ENCODE measurements at places on chromosomes 6 and 20.

DNA sequence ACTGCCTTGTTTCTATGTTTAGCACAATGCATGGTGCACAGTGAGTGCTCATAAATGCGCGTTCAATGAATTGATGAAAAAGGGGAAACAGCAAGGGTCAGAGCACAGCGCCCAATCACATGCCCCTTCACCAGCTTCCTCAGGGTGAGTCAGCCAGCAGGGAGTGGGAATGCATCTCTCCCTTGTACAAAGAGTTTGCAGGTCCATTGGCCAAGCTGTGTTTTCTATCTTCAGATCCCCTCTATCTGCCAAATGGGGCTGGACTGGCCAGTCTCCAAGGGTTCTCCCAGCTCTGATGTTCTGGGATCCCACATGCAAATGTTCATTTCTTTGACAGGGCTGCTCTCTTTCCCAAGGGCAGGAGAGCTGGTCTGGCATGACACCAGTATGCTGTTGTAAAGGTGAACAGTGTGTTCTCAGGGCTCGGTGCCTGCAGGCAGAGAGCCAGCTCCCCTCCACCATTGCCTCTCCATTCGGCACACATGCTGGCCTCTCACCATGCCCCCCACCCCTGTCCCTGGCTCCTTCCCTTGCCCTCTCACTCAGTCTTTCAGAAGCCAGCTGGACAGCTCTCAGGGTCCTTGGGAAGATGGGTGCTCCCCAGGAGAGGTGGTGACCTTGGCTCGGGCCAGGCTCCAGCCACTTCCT is 25.0 kb downstream of the ANGPT4 start:
- no peak for DNase-seq

DNA sequence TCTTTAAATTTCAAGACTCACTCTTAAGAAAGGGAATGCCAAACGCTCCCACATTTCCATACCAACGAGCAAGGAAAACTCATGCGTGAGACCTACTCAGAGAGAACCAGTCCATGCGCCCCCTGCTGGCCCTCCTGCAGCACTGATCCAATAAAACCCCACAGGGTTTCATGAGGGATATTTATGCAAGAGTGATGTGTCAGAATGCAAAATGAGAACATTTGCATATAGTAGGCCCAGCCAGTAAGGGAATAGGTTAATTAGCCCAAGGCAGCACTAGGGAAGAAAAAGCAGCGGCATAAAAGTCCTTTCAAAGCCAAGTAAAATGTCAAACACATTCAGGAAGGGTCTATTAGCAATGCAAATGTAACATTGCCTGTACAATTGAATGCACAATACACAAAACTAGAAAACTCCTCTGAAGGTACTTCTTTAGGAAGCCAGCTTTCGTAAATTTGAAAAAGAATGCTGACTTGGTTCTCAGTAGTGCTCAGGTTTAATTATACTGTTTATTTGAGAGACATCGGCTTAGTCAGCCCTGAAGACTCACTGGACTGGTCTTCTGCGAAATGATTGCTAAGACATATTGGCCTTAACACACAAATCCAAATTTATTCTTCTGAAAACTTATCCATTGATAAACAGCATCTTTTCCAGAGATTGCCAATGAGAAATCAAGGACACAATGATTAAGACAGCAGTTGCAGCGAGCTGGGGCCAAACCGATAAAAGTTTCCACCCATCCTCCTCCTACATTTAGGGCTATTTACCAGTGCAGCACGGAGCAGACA is 93.2 kb downstream of the GMPR start:
- peak; percentile 47 for DNase-seq

GRCh38 chr6:154998855-154999254 is 3.7 kb downstream of the TIAM2 start:
- DNase-seq, result no peak

- no peak for DNase-seq
Measured at GRCh38 chr6:50062051-50062450, 12.3 kb upstream of the DEFB112 start.

GRCh38 chr6:43203718-43204095 is 21.7 kb downstream of the CUL9 start:
- no peak for DNase-seq

DNA sequence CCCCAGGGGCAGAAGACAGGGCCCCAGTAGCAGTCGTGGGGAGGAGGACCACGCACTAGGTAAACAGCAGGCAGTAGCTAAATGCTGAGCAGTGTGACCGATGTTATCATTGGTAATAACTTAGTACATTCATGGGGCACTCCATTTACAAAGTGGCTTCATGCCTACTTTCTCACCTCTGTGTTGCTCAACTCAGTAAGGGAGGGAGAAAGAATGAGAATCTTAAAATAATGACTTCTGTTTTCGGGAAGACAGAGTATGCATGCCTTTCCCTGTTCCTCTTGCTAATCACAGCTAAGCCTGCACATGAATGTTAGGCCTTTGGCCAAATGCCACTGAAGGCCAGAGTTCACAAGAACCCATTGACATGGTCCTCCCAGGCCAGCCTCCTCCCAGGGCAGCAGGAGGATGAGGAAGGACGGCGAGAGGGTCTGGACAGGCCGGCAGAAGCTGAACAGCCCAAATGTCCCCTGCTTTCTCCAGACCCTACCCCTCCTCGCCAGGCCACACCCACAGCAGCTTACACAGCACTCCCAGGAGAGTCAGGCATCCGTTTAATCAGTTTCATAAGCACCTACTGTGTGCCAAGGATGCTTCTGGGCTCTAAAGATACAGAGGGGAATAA is 183.4 kb downstream of the ANKRD60 start:
- no peak for DNase-seq

GRCh38 chr20:2144850-2145249 is 43.2 kb downstream of the STK35 start:
- no peak for DNase-seq

- no peak for DNase-seq
Measured at GRCh38 chr6:1679688-1680068, 70.0 kb downstream of the FOXC1 start.

DNA sequence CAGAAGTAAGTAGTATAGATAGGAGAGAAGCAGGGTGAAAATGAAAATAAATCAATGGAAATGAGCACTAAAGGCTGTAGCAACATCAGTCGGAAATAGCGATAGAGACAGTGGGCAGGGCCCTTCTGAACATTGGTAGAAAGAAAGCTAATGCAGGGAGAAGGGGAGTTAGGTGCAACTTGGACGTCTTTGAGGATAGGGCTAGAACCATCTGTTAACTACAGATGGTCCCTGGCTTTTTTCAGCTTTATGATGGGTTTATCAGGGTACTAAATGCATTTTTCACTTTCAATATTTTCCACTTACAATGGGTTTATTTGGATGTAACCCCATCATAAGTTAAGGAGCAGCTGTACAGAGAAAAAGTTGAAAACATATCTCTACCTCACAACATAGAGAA is 72.8 kb upstream of the CNR1 start:
- no peak for DNase-seq

- DNase-seq, result no peak
Measured at GRCh38 chr6:42099340-42100028, 42.9 kb downstream of the C6orf132 start.

GRCh38 chr6:119347466-119348095 is 2.0 kb downstream of the MAN1A1 start:
- no peak for DNase-seq

- DNase-seq, result no peak
Measured at GRCh38 chr6:100344321-100344720, 120.4 kb downstream of the SIM1 start.

GRCh38 chr6:122616877-122617276 is 6.7 kb downstream of the PKIB start:
- no peak for DNase-seq

- DNase-seq, result no peak
Measured at GRCh38 chr6:16244446-16244845, 6.1 kb downstream of the GMPR start.

GRCh38 chr6:143221698-143222097 is 161.0 kb downstream of the AIG1 start:
- DNase-seq, result no peak

DNA sequence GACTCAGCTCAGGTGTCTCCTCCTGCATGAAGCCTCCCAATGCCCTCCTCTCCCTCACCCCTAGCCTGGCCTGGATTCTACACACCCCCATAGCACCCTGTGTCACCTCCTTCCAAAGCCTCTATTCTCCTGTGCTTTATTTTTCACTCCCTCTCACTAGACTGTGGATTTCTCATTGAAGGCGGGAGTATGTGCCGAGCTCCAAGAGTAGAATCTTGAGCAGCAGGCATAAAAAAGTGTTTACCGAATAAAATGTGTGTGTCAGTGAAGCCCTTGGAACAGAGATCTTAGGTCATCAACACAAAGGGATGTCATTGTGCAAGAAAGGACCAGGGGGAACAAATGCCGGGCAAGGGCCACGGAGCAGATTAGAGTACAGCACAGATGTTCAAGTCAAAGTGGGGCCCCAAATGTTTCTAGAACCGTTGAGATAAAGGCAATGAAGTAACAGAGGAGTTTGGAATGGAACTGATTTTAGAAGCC is 106.1 kb upstream of the TMEM170B start:
- DNase-seq, result no peak

DNA sequence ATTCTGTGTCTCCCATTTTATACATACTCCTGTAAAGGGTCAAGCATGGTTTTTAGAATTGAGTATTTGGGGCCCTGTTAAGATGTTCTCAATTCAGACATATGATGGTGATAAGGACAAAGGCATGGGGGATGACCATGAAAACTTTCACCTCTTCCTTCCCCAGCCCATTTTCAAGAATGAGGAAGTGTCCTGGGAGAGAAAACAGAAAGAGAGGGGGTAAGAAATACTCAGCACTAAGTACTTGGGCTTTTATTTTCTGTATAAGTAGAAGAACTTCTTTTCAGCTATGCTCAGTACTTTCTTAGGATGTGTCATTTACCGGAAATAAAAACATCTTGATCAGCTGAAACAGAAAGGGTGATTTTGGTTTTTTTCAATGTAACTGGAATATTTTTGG is 10.9 kb upstream of the MBOAT1 start:
- DNase-seq, result no peak

DNA sequence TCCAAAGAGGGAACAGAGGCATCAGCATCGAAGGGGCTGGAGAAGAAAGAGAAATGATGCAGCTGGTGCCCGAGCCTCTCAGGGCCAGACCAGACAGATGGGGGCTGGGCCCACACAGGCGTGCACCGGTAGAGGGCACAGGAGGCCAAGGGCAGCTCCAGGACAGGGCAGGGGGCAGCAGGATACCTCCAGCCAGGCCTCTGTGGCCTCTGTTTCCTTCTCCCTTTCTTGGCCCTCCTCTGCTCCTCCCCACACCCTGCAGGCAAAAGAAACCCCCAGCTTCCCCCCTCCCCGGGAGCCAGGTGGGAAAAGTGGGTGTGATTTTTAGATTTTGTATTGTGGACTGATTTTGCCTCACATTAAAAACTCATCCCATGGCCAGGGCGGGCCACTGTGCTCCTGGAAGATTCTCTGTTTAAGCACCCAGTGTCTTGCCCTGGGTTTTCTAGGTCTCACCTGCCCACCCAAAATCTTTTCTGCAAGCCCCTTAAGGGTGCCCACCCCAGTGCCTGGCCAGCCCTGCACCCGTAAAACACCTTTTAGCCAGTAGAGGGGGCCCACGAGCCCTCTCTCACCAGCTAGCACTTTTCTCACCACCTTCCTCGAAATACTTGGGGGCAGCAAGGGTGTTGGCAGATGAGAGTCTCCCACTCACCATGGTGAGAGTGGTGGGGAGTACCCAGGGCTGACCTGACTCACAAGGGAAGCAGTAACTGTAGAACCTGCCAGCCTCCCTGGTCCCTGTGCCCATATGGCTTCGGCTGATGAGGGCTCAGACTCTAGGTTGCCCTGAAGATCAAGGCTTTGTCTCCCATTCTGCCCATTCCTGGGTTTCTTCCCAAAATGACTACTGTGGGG is 35.7 kb upstream of the ID1 start:
- DNase-seq, result peak; percentile 37

GRCh38 chr6:118198746-118199145 is 291.7 kb downstream of the SLC35F1 start:
- DNase-seq, result no peak

- DNase-seq, result no peak
Measured at GRCh38 chr6:80336911-80337310, 230.4 kb downstream of the BCKDHB start.

GRCh38 chr6:87279196-87279595 is 43.2 kb upstream of the SMIM8 start:
- DNase-seq, result no peak

GRCh38 chr6:46626228-46626909 is 26.2 kb downstream of the CYP39A1 start:
- no peak for DNase-seq

DNA sequence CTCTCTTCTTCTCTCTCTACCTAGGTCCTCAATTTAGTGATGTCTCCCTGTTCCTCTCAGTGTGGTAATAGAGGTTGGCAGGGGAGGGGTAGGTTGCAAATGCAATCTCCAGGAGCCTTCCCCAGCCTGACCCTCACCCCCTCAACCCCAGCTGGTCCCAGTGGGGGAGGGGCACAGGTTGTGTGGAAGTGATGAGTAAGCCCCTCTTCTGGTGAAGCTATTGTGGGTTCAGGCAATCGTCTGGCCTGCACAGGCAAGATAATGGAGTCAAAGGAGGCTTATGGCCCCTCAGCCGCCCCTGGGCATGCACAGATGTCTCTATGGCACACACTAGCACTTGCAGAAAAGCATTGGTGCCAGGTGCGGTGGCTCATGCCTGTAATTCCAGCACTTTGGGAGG is 10.8 kb upstream of the ADA start:
- no peak for DNase-seq

DNA sequence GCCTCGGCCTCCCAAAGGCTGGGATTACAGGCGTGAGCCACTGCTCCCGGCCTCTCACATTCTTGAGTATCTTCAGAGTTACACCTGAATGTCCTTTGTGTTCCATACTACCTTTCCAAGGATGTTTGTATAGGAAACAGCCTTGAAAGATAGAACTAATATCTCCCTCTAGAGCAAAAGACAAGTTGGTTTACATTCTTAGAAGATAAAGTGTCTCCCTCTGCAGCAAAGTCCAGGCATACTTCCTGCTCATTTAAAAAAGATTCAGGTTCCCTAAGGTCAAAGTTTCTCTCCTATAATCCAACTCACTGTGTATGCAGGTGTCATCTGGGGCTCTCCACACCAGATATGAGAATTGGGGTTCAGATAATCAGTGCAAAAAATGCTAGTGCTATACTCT is 224.4 kb downstream of the TPBG start:
- DNase-seq, result no peak

DNA sequence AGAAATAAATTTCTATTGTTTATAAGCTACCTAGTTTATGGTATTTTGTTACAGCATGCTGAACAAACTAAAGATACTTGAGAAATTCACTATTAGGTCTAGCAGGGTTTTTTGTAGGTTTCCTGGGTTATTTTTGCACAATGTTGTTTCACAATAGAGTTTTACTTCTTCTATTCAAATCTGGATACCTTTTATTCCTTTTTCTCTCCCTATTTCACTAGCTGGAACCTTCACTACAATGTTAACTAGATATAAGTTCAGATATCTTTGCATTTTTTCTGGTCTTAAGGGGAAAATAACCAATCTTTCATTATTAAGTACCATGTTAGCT is 237.7 kb upstream of the CITED2 start:
- no peak for DNase-seq

DNA sequence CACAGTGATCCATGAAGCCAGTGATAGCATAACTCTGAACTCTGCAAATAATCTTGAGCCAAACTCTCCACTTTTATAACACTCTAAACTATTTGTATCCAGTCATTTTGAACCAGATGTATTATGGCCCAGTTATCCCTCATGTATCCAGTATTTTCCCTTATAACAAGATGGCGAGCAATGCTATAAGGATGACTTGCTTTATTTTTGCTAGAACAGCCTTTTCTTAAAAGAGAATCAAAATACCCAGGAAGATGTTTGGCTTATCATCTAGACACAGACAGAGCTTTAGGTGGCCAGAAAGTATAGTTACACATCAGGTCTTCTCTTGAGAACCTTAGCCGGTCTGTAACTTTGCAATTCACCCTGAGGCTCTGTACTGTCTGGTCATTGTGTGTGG is 81.0 kb downstream of the DOK5 start:
- DNase-seq, result no peak
